Thoracic aorta (tissue), 2 donors: ENCODE measurements at places on chromosomes 7 and 10.
A peak's percentile ranks its signal among the peaks of the same experiment; 100 is the strongest.

GRCh38 chr7:64890761-64891362 is 12.2 kb upstream of the ZNF273 start:
- peaks cover 39% of the 10 kb centered on the region for H3K4me1 ChIP-seq
- no peaks in the 10 kb centered on the region for H3K27me3 ChIP-seq
- no peak for DNase-seq
- peak overlapping the region; percentile 73 for H3K27ac ChIP-seq
- no peak overlapping the region for H3K4me3 ChIP-seq
- no peaks in the 10 kb centered on the region for H3K36me3 ChIP-seq

DNA sequence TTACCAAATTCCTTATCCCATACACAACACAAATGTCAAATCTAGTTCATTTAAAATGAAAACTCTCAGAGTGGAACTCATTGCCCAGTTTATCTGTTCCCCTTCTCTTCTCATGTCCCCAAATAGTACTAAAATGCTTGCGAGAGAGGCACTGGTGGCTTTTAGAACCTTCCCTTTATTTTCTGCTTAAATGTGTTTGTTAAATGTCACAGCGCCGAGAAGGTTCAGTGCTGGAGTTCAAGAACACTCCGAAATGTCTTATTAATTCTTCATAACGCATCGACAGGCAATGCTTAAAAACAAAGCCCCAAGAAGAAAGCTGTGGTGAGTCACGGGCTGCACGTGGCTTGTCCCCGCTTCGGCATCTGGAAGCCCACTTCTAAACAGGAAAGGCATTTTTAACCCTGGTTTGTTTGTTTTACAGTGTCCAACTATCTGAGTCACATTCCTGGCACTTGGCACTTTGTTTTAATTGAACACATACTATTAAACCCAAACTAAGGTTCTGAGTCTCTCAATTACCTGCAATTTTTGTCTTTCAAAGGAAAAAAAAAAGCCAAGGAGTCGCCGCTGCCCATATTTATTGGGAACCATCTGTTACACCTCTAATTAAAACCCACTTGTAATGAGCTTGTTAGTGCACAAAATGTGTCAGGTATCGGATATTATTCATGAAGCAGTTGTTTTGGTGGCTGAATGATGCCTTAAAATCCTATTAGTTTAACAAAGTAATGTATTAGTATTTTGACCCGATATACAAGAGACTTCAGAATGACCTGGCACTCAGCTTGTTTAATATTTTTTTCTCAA is 49.9 kb upstream of the MGMT start:
- H3K27me3 ChIP-seq = no peaks in the 10 kb centered on the region
- no peak overlapping the region for H3K27ac ChIP-seq
- no peaks in the 10 kb centered on the region for H3K36me3 ChIP-seq
- H3K4me3 ChIP-seq = no peak overlapping the region
- no peak for DNase-seq
- no peaks in the 10 kb centered on the region for H3K4me1 ChIP-seq

DNA sequence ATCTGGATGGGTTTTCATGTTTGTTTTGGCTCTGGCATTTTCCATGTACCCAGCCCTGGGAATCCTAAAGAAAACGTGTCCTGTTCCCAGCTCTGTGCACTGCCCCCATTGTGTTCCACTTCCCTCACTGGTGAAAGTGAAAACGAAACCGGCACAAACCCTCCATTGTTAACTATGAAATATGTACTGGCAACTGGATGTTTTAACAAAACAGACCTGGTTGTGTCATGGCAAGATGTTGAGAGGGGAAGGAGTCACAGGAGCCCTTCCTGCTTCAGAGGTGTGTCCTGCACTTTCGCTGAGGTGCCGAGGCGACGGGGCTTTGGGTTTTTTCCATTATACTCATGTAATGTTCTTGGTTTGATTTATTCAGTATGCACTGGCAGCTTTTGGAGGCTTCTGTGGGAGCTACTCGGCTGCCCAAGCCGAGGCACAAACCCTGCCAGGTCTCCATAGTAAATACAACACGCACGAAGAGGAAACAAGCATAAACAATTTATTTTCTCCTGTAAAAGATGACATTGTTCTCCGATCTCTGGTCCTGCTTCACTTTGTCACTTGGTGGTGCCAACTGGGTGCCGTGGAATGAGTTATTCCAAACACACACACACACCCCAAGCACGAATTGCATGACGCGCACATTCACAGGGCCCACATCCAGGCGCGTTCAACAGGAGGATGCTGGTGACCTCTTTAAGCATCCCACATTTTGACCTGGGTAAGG is 118.2 kb downstream of the CDK6 start:
- peak overlapping the region; percentile 84 for H3K27ac ChIP-seq
- H3K4me3 ChIP-seq = peak overlapping the region; percentile 76
- no peaks in the 10 kb centered on the region for H3K27me3 ChIP-seq
- H3K36me3 ChIP-seq = no peaks in the 10 kb centered on the region
- peaks cover 10% of the 10 kb centered on the region for H3K4me1 ChIP-seq

GRCh38 chr7:54712820-54713219 is 46.2 kb downstream of the SEC61G start:
- DNase-seq = no peak
- no peaks in the 10 kb centered on the region for H3K36me3 ChIP-seq
- H3K4me1 ChIP-seq = no peaks in the 10 kb centered on the region
- H3K27ac ChIP-seq = no peak overlapping the region
- H3K4me3 ChIP-seq = no peak overlapping the region
